Left ventricle myocardium inferior (tissue), 1 donor: ENCODE measurements at places on chromosomes 2 and 18. TPM values are rescaled to one million over a fixed set of nuclear protein-coding genes. Genes with fewer than 3 reads are reported as not detected.

Gene C2orf76
- total RNA-seq, result 7.3 TPM

DNA sequence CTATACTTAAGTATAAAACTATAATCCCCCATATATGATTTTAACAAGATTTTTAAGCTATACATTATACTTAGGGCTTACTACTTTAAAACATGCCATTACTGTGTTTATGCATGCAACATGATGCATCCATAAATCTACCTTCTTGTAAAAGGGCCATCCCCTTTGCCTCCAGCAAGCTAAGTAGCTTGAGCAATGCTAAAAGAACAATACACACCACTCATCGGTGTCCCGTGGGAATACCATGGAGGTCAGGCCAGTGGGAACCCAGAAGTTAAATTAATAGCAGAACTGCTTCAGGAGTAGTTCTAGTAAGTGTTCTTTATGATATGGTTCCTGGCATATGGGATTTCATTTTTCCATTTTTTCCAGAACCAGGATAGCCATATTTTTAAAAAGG lies 37.8 kb downstream of the SH3RF3 start:
- no peak for DNase-seq

DNA sequence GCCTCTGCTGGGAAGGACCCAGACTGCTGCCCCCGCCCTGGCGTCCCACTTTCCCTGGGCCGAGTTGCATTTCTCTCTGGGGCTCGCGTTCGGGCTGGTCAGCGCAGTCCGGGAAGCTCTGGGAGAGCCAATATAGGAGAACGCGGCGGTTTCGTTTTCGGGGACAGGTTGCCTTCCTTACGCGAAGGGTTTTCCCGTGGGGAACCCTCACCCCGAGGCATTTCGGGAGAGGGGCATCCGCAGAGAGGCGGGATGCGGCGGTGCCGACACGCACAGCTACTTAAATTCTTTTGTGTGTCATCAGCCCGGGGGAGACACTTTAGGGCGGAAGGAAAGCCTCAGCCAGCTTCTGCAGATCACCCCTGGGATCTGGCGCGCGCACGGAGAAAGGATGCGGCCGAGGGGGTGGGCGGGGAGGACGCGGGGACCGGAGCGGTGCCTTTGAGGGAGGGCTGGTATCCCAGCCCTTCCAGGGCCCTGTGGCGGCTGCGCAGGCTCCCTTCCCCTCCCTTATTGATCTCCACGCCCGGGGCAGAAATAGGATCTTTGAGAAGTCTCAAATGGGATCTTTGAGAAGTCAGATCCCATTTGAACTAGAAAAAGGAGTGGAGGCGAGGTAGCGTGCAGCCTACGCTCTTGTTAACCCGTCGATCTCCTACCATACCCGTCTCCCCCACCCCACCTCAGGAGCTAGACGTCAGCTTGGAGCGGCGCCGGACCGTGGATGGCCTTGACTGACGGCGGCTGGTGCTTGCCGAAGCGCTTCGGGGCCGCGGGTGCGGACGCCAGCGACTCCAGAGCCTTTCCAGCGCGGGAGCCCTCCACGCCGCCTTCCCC lies 1.2 kb downstream of the GATA6 start:
- peak; percentile 71 for DNase-seq

DNA sequence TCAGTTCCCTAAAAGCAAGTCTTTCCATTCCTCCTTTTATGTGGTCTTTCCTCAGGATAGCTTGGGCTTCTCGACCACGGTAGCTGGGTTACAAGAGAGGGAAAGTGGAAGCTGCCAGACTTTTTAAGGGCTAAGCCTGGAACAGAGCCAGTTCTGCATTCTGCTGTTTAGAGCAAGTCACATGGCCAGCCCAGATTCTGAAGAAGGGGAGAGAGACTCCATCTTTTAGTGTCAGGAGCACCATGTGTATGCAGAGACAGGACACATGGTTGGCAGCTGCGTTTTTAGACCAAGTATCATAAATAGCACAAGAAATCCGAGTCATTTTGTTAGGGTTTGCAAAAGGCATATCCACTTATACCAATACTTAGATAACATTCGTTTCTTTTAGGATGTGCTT lies 4.7 kb downstream of the HMSD start:
- no peak for DNase-seq

- DNase-seq, result no peak
Observed at GRCh38 chr18:49682173-49682802, 120.4 kb downstream of the LIPG start.
